Kidney tubule cell (primary cell): ENCODE measurements at places on chromosomes 4 and X.

DNA sequence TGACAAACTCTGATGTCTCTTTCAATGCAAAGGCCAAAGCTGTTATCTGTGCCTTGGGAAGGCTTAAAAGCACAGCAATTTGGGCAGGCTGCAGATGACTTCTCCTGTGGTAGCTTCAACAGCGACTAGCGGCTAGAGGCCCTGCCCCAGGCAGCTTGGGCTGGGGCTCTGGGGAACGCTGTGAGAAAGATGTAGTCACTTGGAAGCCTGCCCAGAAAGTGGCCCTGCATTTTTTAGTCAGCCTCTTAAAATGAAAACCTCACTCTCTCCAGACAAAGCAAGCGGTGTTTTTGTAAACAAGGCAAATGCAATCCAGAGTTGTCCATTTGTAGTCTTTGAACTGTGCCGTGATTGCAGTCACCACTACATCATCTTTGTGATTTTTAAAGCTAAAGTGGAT, 27.5 kb downstream of the PCYT1B start:
- peak; percentile 24 for DNase-seq

DNA sequence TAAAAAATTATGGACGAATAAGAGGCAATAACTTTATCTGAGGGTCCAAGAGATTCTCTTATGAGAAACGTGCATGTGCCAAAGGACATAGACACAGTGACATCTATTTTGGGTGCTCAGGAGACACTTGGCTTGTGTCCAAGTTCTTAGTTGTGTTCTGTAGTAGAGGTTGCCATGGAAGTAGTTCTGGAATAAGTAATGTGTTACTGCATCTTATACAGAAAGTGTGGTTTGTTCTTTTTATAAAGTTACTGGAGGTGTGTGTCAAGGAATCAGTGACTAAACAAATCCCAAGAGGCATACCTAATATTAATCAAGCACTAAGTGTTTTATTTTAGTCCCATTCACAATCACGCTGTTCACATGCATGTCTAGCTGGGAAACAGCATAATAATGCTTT, 305.7 kb downstream of the ARHGAP24 start:
- DNase-seq, result peak; percentile 85

- peak; percentile 14 for DNase-seq
Measured at GRCh38 chr4:152385551-152385950, 150.3 kb downstream of the FBXW7 start.

DNA sequence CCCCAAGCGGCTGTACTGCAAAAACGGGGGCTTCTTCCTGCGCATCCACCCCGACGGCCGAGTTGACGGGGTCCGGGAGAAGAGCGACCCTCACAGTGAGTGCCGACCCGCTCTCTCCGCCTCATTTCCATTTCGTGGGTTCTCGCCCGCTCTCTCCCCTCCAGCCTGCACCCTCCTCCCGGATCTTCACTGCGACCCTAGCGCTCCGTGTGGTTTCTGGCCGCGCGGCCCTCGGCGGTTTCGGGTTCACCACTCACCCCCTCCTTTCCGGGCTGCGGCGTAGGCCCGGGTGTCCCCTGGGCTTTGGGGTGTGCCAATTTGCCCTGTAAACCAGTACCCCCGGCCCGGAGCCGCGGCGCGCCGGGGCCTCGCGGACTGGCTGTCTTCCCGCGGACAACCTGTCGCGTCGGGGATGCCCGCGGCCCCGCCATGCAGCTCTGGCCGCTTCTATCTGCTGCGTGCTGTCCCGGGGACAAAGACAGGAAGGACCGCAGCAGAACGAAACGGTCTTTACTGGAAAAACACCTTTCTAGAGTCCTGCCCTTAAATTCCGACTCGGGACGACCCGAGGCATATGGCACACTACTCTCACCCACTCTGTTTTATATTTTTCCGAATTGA, 737 bp downstream of the FGF2 start:
- peak; percentile 44 for DNase-seq

GRCh38 chr4:25030277-25031076, at the start of gene LGI2:
TSS of gene LGI2 (minus strand) at chr4:25030946. CDS start at chr4:25030693, 253 bp downstream.
- peak; percentile 15 for DNase-seq

DNA sequence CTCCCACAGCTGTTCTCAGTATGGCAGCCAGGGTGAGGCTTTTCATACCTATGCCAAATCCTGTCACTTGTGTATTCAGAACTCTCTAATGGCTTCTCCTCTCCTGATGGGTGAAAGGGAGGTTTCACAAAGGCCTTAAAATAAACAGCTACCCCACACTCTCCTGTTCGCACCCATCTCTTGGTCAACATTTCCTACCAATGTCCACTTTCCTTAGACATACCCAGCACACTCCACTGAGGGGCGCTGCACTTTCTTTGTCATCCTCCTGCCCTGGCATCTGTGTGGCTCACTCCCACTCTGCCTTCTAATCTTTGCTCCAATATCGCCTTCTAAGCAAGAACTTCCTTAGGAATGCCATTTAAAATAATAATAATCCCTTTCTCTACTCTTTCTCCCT, 313.3 kb downstream of the PPP3CA start:
- no peak for DNase-seq

GRCh38 chr4:30840571-30840970, 120.4 kb downstream of the PCDH7 start:
- no peak for DNase-seq

GRCh38 chr4:26145212-26145611, 175.6 kb upstream of the RBPJ start:
- no peak for DNase-seq

GRCh38 chr4:112210777-112211176, 20.8 kb upstream of the AP1AR start:
- DNase-seq, result no peak
